ENCODE measurements at places on chromosomes 6 and 20.

- DNase-seq: no peak
Observed at GRCh38 chr20:24773168-24773567, 175.9 kb upstream of the CST7 start.

- no peak for DNase-seq
Observed at GRCh38 chr20:53419693-53420460, 173.8 kb downstream of the ZNF217 start.

GRCh38 chr20:6579824-6580223 is 187.7 kb upstream of the BMP2 start:
- no peak for DNase-seq

GRCh38 chr20:46031701-46032254 is 2.8 kb downstream of the SLC12A5 start:
- no peak for DNase-seq

DNA sequence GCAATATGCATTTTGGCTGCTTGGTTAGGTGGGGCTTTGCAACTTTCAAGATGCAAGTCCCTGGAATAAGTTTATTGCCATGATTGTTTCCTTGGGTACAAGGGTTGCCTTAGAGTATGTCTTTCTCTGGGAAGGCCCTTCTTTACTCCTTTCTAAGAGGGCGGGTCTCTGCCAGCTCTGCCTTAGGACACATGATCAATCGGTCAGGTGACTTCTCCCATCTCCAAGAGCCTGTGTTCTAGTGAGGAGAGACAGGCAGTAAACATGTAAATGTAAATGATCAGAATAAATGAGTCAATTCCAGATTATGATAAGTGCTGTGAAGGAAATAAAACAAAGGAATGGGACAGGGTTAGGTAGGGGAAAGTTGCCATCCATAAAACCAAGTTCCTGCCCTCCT is 43.2 kb upstream of the BCAS1 start:
- DNase-seq: no peak

GRCh38 chr6:28003661-28004060 is 46.6 kb downstream of the OR2B6 start:
- no peak for DNase-seq
